ENCODE measurements at places on chromosomes 3 and 15. TPM values are rescaled to one million over a fixed set of nuclear protein-coding genes. Genes with fewer than 3 reads are reported as not detected.

LYSMD4 gene
- total RNA-seq = 13.2 TPM

ZIC1 gene
- total RNA-seq = 57.3 TPM

PRR20G gene
- not detected for total RNA-seq

MAP6D1 gene
- 8.3 TPM for total RNA-seq

GOLGA6B gene
- total RNA-seq = not detected

DNA sequence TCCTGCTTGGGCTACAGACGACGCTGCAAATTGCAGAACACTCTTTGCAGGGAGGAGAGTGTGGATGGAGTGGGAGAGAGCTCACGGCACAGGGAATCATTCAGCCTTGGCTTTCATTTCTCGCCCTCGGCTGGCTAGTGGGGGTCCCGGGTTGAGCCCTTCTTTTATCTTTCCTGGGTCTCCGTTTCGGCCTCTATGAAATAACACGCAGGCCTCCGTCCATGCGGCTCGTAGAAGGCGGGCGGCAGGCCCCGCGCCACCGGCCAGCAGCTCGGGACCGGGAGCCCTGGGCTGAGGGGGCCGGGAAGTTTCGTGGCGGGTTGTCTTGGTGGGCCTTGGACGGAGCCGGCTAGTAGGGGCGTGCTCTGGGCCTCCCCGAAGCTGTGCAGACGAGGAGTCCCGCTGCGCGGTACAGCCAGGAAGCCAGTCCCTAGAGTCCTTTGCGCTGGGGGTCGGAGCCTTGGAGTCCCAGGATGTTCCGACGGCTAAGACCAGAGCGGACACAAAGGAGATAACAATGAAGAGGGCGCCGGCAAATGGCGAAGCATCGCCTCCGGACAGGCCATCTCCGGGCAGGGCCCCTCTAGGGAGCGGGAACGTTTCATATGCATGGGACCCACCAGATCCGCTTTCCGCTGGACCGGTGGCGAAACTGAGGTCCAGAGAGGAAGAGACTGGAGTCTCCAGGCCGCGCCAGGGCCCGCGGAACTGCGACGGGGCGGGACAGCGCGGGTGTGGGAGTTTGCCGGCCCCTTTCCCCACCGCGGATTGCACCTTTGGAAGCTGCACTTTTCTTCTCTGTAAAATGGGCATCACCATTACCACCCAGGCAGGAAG, 4.3 kb downstream of the RNU6-1 start:
- no peak for DNase-seq

DNA sequence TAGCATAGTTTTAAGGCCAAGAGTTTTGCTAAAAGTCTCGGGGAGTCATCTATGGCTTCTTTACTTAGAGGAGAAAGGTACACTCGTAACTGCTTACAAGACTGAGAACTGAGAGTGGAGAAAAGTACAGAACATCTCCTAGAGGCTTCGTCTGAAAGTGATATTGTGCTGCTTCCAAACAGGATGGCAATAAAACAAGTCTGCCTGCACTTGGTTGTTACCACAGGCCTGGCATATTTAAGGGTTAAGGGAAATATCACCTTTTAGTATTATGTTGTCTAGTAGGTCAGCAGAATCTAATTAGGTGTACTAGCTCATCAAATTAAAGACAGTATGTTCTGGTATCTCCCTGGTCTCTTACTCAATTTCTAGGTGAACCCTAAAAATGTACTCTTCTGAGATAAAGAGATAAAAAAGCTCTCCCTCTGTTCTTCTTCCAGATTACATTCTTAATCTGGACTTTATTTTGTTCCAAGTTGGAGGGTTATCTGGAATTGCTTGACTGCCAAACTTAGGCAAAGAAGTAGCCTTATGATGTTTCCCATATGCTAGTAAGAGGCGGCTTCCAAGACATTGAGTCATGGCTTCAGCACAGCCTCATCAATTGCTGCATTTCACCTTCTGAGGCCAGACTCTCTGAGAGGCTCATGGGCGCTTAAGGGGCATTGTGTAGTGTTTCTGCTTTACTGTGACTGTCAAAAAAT, 181.3 kb downstream of the LSAMP start:
- DNase-seq = no peak

GRCh38 chr3:161600173-161600572, 103.6 kb downstream of the OTOL1 start:
- no peak for DNase-seq

- no peak for DNase-seq
These were observed 36.2 kb downstream of the BBS4 start for GRCh38 chr15:72722071-72722696.

GRCh38 chr3:24582431-24583403, 88.1 kb upstream of the THRB start:
- DNase-seq = no peak

DNA sequence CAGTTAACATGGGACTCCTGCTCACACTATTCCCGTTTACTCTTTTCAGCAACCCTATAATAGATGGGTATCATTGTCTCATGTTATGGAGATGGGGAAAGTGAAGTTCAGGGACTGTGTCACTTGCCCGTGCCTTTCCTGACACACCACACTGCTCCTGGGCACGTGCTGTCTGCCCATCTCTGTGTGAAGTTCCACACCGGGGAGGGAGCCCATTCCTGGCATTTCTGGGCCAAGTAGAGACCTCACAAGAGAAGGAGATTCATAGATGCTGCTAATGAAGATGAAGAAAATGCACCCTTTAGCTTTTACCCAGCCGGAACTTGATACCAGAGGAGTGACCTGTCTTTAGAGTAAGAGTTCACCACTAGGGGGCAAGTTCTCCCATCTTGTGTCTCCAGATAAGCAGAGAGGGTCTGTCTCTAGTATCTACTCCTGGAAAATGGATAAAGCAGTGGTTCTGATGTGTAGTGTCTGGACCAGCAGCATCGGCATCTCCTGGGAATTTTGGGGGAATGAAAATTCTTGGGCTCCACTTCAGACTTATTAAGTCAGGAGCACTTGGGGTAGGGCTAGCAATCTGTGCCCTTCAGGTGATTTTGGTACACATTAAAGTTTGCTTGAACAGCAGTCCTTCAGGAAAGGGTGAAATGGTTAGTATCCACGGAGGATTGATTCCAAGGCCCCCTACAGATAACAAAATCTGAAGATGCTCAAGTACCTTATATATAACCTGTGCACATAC, 2.0 kb upstream of the TOPBP1 start:
- DNase-seq = no peak
